Right atrium auricular region (tissue), 2 donors: ENCODE measurements at places on chromosomes 11 and 22. TPM values are rescaled to one million over a fixed set of nuclear protein-coding genes. Genes with fewer than 3 reads are reported as not detected.

GRCh38 chr11:45884596-45885185 lies 760 bp upstream of the MAPK8IP1 start:
- peaks cover 14% of the 10 kb centered on the region for H3K4me1 ChIP-seq
- H3K36me3 ChIP-seq = peaks cover 33% of the 10 kb centered on the region
- no peak overlapping the region for H3K4me3 ChIP-seq
- no peaks in the 10 kb centered on the region for H3K27me3 ChIP-seq

Gene XKR3
- total RNA-seq = not detected

DNA sequence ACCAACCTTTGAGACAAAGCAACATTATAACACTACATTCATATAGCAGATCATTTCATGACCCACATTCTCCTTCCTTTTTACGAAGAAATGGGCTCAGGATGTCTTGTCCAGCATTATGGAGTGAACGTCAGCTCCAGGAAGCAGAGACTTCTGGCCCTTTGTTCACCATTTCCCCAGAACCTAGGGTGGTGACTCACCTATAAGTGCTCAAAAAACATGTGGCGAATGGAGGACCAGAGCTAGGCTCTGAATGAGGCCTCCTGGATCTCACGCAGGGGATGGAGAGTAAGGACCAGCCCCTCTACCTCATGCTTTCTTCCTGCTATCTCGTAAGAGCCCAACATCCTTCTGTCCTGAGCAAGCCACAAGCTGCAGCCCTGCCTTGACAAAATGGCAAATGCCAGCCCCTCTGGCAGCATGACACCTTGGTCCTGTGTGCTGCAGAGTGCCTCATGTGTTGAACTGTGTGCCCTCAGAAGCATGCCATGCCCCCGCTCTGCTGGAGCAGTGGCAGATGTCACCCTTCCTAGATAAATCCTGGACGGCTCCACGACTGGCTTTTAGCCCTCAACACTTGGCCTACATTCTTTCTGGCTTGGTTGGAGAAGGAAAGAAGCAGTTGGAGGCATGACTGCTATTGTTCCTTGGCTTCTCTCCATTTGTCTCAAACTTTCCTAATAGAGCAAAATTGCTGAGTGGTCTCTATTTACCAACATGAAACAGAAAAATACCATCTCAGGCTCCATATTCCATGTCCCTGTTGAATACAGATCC lies 6.5 kb upstream of the ST3GAL4 start:
- H3K27me3 ChIP-seq = no peaks in the 10 kb centered on the region
- peak overlapping the region; percentile 84 for H3K27ac ChIP-seq

DNA sequence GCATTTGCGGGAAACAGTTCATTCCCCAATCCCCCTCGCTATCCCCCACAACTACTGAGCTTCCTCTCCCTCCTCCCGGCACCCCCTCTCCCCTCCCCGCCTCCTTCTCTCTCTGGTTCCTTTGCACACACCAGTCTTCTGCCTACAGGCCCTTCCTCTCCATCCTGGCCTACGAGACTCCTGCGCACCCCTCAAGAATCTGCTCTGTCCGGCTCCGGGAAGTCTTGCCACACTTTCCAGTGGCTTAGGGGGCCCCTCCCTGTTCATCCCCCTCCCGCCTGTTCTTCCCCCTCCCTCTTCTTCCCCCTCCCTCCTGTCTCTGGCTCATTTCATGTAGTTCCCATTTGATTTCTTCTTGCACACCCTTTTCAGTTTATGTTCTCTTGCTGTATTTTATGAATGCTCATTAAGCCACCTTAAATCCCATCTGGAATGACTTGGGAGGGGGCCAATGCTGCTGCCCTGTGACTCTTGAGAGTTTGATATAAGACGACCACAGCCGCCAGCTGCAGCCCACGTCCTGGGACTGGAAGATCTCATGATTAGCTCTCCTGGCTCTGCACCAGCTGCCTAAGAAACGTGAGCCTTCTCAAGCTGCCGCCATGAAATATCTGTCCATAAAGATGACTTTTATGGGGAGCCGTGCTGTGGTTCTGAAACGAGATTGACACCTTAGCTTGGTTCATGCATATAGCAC lies 50.9 kb downstream of the RPS6KA4 start:
- no peaks in the 10 kb centered on the region for H3K27me3 ChIP-seq
- no peak overlapping the region for H3K27ac ChIP-seq
- no peak for DNase-seq
- no peaks in the 10 kb centered on the region for H3K36me3 ChIP-seq
- peaks cover 11% of the 10 kb centered on the region for H3K4me1 ChIP-seq
- no peak overlapping the region for H3K4me3 ChIP-seq
